ENCODE measurements at places on chromosomes 7 and 10. TPM values are rescaled to one million over a fixed set of nuclear protein-coding genes. Genes with fewer than 3 reads are reported as not detected.

Gene CHST15
- 30.0 TPM for total RNA-seq

Gene C10orf143
- 0.96 TPM for total RNA-seq

Gene FXYD4
- 6.1 TPM for total RNA-seq

Gene ACTL6B
- not detected for total RNA-seq

Gene HTR7
- 18.2 TPM for total RNA-seq
